ENCODE measurements at places on chromosomes 13 and 19.
A peak's percentile ranks its signal among the peaks of the same experiment; 100 is the strongest.

GRCh38 chr19:38679839-38680238 lies 32.4 kb downstream of the ACTN4 start:
- no peak for DNase-seq

DNA sequence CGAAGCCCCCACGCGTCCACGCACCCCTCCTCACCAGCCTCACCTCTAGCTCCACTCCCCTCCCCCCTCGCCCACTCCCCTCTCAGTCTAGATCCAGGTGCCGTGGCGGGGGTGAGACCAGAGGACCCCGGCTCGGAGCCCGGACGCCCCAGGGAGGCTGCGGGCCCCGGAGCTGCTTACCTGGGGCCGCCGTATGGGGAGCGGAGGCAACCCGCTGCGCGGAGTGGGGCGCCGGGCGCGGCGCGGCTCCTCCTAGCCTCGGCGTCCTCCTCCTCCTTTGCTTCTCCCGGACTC lies 353 bp downstream of the ENOX1 start:
- no peak for DNase-seq

DNA sequence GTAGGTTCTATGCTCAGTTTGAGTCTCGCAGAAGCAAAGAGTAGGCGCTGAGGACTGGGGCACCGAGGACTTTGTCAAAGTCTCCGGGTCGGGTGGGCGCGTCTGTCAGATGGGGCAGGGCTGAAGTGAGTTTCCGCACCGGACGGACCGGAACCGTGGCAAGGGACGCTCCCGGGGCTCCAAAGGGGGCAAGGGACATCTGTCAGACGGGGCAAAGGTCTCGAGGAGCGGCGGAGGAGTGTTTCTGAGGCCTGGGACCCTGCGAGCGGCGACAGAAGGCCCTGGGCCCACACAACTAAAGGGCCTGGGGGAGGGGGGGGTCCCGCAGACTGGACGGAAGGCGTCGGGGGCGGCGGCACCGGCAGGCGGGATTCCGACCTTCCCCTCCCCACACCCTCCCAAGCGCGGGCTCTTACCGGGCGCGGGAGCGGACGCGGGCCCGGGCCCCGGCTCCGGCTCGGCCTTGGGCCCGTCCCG lies 13.3 kb upstream of the AKAP8L start:
- peak; percentile 73 for DNase-seq

GRCh38 chr13:113952151-113952982 lies 21.5 kb downstream of the C13orf46 start:
- DNase-seq = no peak

GRCh38 chr19:4233282-4233853 lies 4.0 kb downstream of the EBI3 start:
- peak; percentile 97 for DNase-seq

- DNase-seq = peak; percentile 81
These were observed 41.8 kb upstream of the PNMA8B start for GRCh38 chr19:46537136-46538097.

DNA sequence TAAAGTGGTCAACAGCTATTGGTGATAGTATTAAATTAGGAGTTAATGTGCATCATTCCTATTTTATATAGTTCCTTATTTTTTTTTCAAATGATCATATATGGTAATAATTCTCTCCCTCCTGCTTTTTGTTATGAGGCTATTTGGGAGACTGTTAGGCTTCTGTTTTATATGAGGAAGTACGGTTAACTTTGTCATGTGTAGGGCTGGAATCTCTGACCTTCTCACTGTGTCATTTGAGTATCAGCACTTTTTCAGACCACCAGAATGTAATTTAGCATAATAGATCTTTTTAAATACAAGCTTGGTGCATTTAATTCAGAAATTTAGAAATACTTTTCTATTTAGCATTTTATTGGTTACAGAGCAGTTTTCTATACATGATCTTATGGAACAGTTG lies 7.7 kb downstream of the DGKH start:
- no peak for DNase-seq

GRCh38 chr13:50422181-50423148 lies 407.2 kb downstream of the KCNRG start:
- DNase-seq = no peak

- no peak for DNase-seq
These were observed 8.7 kb downstream of the URAD start for GRCh38 chr13:27979765-27980279.

DNA sequence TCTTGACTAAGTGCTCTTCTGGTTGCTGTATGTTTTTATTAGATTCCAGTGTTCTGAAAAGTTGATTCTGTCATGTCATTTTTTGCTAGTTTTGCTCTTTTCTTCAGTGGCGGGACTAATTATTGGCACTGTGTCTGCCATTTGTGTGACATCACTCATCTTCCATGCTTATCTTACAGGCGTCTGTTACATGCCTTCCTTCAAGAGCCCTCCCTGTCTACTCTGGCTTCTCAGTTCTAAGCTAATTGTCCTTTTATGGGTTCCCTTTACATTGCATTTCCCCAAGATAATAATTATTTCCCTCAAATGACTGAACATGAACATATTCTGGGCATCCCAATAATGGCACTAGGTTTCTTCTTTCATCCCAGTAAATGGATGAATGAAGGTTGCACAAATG lies 459.1 kb downstream of the DCT start:
- no peak for DNase-seq

- no peak for DNase-seq
These were observed 120.1 kb downstream of the ZNF486 start for GRCh38 chr19:20287070-20287469.

DNA sequence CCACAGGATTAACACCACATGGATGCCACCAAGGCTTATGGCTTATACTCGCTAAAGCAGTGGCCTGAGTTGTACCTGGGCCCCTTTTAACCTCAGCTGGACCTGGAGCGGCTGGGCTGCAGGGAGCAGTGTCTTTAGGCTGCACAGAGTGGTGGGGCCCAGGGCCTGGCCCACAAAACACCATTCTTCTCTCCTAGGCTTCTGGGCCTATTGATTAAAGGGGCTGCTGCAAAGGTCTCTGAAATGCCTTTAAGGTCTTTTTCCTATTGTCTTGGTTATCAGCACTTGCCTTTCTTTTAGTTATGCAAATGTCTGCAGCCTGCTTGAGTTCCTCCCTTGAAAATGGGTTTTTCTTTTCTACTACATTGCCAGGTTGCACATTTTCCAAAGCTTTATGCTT lies 973.9 kb upstream of the PRR20A start:
- DNase-seq = no peak

GRCh38 chr19:28701491-28701890 lies 511.5 kb downstream of the UQCRFS1 start:
- no peak for DNase-seq
